ENCODE measurements at places on chromosomes 7 and 10.
A peak's percentile ranks its signal among the peaks of the same experiment; 100 is the strongest.

- DNase-seq: peak; percentile 60
Observed at GRCh38 chr7:43649755-43650274, 66.9 kb downstream of the STK17A start.

- DNase-seq: no peak
Observed at GRCh38 chr7:44667190-44667589, 60.8 kb downstream of the OGDH start.

DNA sequence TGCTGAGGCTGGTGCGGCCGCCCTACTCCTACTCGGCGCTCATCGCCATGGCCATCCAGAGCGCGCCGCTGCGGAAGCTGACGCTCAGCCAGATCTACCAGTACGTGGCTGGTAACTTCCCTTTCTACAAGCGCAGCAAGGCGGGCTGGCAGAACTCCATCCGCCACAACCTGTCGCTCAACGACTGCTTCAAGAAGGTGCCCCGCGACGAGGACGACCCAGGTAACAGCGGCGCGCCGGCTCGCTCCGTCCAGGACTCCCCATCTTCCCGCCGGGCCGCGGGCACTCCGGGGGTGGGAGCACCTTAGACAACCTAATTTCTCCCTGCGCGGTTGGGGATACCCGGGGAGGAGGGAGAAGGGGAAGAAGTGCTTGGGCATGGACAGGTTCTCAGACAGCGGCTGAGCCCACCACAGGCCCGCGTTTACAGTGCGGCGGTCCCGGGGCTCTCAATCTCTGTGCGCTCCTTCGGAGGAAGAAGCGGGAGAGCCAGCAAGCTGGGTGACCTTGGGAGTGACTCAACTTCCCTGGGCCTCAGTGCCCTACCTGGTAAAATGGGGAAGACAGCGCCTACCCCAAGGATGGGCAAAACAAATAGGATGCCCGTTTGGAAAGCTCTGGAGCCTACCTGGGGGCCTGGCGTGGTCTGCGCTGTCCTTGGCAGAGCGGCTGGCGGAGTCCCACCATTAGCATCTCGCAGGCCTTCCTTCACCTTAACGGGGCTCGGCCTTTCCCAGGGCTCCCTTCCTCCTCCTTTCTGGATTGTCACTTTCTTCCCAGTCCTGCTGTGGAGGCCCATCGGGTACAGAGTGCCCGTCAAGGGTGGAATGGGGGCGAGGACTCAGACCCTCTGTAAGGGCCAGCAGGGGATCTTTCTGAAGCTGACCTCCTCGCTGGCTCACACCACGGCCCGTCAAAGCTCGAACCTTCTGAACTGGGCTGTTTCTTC is 852 bp downstream of the FOXI2 start:
- DNase-seq: no peak

- no peak for DNase-seq
Observed at GRCh38 chr7:50733552-50733951, 49.1 kb downstream of the GRB10 start.

DNA sequence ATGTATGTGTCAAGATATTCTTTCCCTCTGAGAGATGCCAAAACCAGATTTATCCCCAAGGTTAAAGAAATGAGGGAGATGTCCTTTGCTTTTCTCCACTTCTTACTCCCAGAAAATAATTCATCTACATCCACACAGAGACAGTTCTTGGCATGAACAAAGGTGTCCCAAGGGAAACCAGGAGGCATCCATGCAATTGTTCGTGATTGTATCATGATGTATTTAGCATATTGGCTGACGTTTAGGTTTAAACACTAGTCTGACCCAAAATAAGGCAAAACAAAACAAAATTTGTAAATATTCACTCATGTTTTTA is 223.9 kb downstream of the C7orf25 start:
- DNase-seq: no peak
